NAMALWA (cell line): ENCODE measurements at places on chromosomes 4 and X.

GRCh38 chr4:102761296-102761701 is 531 bp upstream of the MANBA start:
- DNase-seq, result no peak

GRCh38 chr4:46392421-46392820 is 2.5 kb upstream of the GABRA2 start:
- no peak for DNase-seq

GRCh38 chr4:110119880-110120279 is 78.5 kb downstream of the ELOVL6 start:
- DNase-seq, result no peak

GRCh38 chr4:98950925-98951324 is 22.0 kb upstream of the EIF4E start:
- DNase-seq, result no peak

DNA sequence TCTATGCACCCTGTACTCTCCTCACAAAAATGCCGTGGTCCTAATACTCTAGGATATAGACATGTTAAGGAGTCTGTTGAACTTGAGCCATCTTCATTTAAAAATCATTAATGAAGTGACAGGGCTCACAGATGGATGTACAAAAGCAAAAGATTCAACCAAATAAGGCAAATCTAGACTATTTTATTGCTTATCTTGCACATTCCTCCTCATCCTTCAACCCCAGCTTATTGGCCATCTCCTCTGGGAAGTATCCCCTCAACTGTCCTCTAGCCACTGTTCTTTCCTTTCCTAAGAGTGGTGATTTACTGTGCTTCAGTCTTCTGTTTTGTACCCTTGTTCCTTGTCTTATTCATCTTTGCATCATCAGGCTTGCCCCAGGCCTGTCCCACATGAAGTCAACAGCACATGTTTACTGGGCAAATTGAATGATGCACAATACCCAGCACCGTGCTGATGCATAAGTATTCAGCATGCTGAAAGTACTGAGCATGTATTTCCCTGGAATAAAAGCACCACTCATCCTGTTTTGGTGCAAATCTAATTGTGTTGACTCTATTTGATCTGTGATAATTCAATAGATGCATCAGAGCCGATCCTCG is 287.3 kb upstream of the CLNK start:
- no peak for DNase-seq

DNA sequence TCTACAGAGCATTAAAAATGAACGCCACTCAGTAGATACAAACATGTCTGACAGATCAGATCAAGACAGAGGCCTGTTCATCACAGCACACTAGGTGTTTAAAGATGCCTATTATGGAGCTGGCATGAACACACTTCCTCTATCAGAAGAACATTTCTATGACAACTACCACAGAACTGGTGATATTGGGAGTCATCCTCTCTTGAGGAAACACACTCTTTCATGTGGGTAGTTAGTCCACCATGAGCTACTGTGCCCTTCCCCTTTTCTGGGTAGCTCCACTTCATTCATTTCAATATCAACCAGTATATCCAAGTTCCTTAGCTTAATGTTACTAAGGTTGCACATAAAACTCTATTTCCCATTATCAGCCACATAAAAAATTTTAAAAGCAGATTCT is 46.7 kb downstream of the MAOB start:
- no peak for DNase-seq

DNA sequence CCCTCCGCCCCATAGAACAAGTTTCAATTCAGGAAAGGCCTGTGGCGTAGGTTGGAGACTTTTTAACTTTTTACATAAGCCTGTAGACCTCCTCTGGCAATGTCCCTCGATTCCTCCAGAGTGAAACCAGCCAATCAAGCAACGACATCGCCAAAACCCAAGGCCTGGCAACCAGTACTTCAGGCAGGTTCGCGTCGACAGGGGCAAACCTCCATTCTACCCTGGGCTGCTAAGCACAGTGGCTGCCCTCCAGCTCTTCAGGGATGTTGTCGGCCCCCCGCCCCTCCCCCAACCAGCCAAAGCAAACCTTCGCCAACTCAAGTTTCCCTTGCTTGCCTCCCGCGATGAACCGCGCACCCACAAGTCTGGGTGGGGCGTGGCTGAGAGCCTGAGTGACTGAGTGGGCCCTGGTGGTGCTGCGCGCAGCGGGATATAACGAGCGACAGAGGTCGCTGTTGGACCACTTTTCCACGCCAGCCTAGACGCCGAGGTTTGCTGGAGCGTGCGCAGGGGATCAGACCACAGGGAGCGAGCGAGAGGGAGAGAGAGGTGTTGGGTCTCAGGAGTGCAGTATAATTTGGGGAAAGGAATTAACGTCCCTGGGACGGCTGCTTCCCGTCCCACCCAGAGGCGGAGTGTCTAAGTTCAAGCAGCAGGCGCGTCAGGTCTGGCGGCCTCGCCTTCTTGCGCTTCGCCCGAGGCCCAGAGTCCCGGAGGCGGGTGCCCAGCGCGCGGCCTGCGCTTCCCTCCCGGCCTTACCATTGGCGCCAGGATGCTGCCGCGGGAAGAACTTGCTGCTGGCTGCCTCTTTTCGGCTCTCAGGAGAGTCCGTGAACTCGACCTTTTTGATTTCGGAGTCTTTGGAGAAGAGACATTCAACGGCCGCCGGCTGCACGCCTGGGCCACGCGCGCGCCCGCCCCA is 9.0 kb upstream of the PITX2 start:
- peak; percentile 88 for DNase-seq

DNA sequence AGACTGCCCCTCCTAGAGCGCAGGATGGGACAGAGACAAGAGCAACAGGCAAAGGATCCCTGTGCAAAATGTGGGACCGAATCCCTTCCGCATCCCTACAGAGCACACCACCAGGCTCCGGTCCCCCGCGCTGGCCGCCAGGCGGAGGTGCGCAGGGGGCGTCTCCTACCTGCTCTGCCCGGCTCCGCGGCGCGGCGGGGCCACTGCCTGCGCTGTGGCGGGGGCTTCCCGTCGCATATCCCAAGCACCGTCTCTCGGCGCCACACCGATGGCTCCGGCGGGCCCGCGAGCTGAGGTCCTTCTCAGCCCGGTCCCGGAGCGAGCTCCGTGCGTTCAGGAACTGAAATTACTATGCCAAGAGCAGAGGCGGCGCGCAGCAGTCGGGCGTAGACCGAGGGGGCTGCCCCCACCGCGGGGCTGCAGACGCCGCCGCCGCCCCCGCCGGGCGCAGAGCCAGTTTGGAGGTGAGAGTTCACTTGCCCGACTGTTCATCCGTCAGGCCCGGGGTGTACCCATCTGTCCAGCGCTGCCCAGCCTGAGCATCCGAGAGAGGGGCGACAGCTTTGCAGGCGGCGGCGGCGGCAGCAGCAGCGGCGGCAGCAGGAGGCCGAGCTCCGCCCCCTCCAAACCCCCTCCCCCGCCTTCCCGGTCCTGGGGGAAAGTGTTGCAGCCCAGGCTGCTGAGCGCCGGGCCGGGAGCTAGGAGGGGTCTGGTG is at the start of gene GPRIN3:
TSS of gene GPRIN3 (minus strand) at position 355 of the 715 bp plus-strand sequence. CDS start 57,690 bp downstream, outside the sequence.
- no peak for DNase-seq

DNA sequence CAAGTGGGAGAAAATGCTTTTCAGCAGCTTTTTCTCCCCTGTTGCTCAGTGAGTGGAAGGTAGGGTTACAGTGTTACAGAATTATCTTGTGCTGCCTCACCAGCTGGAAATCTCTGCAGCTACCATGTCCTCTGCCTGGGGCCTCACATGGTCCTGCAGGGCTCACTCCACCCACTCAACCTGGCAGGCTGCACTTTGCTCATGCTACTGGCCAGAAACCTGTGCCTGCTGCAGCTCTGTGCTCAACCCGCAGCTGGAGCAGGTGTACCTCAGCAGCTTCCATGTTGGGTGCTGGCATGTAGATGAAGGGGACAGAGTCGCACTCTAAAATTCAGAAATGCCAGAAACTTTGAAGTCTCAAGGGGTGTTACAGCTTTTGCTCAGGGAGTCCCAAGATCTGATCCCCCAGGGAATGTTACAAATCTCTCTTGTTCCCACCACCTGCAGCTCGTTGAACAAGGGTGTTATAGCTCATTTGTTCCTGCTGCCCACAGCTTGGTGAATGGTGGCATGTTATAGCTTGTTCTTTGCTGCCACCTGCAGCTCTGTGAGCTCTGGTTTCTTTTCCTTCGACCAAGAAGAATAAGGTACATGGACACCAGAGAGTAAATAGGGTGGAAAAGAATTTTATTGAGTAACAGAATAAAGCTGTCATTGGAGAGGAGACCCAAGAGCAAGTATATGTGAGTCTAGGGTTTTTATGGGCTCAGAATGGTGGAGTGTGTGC is 845.8 kb downstream of the TECRL start:
- DNase-seq, result peak; percentile 4

DNA sequence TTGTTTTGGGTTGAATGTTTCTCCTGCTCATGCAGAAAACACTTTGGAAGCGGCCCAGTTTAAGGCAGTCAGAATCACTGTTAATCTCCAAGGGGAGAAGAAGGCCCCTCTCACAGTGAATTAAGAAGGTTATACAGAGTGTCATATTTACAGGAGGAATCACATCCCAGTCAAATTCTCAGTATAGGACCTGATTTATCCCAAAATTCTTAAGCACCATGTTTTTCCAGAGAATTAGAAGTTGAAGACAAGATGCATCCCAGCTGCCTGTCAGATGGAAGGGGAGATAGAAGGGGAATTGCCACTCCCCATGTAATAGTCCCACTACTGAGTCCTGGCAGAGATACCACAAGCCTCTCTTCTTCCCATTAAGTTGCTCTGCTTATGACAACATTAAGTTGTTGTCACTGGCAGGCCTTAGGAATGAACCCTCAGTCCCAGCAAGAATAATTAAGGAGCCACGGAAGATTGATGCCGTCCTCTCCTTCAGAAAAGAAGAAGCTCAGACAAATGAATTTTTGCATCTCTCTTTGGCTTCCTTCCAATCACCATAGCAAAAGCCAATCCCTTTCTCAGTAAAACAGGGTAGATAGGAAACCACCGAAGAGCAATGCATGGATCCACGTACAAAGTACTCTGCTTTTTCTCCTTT is 138.4 kb downstream of the LDB2 start:
- no peak for DNase-seq

- DNase-seq, result no peak
Observed at GRCh38 chr4:14277505-14277904, 650.0 kb upstream of the BOD1L1 start.

GRCh38 chrX:132694382-132694781 is 205.5 kb upstream of the MBNL3 start:
- DNase-seq, result no peak

GRCh38 chr4:5712517-5712916 is 1.5 kb downstream of the EVC start:
- no peak for DNase-seq

GRCh38 chr4:69849969-69850368 is 10.0 kb downstream of the SULT1E1 start:
- DNase-seq, result no peak

GRCh38 chr4:63371001-63371400 is 1038.2 kb downstream of the TECRL start:
- DNase-seq, result no peak

DNA sequence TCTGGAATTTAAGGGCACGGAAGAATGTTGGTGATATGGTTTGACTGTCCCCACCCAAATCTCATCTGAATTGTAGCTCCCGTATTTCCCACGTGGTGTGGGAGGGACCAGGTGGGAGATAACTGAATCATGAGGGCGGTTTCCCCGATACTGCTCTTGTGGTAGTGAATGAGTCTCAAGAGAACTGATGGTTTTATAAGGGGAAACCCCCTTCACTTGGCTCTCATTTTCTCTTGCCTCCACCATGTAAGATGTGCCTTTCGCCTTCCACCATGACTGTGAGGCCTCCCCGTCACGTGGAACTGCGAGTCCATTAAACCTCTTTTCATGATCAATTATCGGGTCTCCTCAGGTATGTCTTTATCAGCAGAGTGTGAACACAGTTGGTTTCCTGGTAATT is 25.6 kb upstream of the DHRSX start:
- DNase-seq, result no peak

- no peak for DNase-seq
Observed at GRCh38 chr4:171629182-171629581, 184.0 kb upstream of the GALNTL6 start.

DNA sequence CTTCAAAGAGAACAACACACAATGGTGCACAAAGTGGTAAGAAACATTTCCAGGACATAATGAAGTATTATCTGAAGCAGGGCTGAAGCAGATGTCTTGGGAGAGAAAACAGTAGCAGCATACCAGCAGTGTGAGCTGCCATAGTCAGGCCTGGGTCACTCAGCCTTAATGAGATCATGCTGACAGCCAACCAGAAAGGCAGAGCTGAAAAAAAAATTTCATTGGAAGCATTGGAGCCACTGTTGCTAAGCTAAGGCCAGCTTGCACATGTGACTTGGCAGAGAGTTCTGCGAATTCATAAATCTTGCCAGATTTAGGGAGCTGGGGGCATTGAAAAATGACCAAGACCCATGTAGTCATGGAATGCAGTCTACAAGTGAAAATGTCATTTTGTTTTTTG is 444.0 kb upstream of the PITX2 start:
- no peak for DNase-seq

DNA sequence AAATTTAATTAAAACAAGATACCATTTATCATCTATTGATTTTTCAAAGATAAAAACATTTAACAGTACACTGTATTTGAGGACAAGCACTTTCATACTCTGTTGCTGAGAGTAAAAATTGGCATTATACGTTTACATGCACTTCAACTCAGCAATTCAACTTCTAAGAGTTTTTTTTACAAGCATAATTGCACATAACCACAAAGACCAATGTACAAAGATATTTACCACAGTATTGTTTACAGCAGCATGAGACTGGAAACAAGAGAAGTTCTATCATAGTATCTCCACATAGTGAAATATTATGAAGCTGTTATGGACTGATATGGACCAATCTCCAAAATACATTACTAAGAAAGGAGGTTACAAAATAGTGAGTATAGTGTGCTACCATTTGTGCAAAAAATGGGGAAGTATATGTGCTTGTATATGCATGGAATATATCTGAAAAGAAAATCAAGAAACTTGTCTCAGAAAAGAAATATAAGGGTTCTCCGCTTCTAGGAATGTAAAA is 10.9 kb downstream of the GAB3 start:
- no peak for DNase-seq

DNA sequence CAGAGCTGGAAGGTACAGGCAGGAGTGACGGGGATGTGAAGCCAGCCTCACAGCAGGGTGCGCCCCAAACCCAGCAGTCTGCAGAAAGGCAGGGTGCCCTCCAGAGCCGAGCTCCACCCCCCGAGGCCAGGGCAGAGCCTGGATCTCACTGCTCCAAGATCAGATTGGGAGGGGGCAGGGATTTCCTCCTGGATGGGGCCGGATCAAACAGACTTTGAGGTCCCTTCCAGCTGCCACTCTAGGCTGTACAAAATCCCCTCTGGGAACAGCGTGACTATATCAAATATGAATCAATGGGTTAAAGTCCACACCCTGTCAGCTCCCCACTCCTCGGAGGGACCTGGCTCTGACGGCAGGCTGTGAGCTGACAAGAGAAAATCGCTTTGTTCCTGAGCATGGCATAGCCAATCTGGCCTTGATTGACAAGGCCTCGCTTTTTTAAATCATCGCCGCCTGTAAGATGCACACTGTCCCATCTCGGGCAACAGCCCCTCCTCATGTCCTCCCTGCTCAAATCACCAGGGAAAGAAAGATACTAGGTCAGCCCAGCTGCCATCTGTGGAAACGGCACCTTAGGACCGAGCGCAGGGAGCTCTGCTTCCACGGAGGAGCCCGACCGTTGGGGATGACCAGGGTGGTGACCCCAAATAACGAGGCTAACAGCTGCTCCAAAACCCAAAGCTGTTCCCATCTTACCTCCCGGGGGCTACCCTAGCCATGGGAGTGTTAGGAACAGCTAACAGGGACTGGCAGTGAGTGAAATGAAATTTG is 39.9 kb downstream of the PSAPL1 start:
- no peak for DNase-seq

- DNase-seq, result no peak
Observed at GRCh38 chrX:40008791-40009461, 88.8 kb downstream of the BCOR start.

- no peak for DNase-seq
Observed at GRCh38 chr4:71187404-71188155, 151.2 kb upstream of the SLC4A4 start.
